CD4-positive, alpha-beta T cell treated with Interleukin-2 at 100 ng/mL for 4 hours (primary cell): ENCODE measurements at places on chromosomes 6 and 20.

DNA sequence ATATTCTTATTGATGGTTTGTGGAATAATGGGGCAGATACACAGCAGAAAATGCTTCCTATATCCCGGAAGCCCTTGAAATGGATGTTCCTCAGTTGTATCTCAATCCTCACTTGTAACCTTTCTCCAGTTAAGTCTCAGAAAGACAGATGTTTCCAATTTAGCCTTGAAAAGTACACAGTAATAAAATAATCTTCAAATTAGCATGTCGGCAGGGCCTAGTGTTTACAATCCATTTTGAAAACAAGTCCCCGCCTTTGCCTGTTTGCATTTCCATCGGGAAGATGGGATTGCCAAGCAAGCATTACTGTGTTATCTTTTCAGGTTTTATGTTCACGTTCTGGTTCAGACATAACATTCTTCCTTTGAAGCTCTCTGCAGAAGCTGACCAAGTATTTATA is 41.5 kb downstream of the SNRNP48 start:
- DNase-seq: no peak

DNA sequence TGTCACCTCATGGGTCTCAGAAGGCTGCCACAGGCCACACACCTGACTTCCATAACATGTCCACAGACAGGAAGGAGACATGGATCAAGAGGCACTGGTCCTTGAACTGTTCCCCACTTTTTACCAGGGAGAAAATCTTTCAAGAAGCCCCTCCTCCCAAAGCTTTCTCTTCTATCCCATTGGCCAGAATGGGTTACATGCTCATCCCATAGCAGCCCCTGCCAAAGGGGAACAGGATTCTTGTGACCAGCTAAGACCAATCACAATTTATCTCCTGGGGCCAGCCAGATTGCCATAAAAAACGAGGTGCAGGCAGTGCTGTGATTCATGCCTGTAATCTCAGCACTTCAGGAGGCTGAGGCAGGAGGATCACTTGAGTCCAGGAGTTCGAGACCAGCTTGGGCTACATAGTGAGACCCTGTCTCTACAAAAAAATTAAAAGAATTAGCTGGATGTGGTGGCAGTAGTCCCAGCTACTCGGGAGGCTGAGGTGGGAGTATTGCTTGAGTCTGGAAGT is 59.4 kb downstream of the TMEM242 start:
- DNase-seq: no peak

DNA sequence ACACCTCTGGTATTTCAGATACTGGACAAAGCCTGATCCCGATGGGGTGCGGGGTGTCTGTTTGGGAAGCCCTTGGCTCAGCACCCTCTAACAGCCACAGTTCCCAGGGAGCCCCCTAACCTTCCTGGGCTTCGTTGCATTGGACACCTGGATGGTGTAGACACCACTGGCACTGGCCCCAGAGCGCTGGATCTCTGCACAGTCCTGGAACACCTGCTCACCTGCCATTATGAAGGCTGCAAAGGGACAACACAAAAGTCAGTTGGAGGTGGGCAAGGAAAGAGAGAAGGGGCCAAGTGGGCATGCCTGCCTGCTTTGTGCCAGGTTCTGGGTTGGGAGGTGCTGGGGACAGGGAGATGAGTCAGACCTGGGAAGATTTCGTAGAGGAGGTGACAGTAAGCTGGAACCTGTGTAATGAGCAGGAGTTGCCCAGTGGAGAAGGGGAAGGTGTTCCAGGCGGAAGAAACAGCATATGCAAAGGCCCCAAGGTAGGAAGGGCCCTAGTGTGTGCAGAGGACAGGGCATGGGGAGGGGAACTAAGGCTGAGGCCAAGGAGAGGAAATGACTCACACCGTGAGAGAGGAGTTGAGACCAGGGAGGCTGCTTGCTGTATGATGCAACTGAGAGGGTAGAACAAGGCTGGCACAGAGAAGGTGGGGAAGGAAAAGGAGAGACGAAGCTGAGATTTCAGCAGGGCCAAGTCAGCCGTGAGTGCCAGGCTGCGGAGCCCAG is 34.9 kb downstream of the ANGPT4 start:
- DNase-seq: peak; percentile 10

DNA sequence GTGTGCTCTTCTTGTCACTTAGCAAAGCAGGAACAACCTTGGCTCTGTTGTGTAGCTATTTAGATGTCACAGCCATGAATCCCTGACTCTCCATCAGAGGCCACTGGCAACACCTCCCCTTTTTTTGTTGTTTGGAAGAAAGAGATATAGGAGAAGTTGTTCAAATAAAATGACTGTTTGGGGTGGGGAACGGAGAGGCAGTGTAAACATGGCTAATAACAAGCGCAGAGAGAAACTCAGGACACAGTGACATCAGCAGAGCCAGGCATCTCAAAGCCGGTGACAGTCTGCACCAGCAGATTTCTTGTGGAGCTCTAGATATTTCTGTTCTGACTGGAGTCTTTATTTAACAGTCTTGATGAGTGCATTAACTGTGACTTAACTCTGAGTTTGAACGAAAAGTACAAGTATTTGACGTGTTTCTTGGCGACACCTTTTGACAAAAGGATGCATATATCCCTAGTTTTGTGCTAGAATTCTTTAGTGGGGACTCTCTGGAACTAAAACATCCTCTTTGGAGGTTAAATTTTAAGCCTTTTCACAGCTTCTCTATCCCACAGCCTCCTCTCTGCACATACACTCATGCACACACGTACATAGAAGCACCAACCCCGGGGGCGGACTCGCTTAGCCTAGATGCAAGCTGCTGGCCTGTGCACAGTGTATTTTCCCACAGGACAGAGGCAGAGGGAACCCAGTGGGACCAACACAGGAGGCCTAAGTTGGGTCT is 53.8 kb downstream of the ADAT2 start:
- no peak for DNase-seq

DNA sequence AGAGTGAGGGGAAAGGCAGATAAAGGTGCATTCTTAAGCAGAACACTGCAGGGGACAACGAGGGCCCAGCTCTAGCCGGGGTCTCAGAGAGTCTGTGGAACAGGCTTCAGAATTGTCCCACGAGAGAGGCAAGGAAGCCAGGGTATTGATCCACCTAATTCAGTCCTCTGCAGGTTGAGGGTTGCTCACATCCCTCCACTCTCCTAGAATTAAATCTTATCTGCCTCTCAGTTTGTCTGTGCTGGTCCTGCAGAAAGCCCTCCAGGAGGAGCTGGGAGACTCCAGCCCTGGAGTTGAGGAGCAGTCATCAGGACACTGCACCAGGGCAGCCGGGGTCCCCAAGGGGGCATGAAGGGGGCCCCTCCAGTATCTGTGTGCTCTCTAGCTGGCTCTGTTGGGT is 39.1 kb downstream of the SLC24A3 start:
- no peak for DNase-seq

DNA sequence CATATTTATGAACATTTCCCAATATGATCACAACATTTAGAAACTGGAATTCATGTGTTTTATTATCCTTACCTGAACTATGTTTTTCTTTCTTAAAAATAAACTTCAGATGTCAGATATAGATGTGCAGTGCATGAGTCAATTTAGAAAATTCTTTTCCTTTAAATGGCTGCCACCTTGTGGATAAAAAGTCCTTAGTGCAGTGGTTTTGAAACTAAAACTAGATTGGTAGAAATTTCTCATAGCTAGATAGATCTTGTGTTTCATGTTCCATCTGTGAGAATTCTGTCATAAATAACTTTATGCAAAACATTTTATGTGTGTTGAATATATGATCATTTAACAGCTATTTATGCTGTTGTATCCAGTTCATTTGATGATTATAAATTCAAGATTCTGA is 134.9 kb downstream of the KLHL32 start:
- peak; percentile 49 for DNase-seq

GRCh38 chr20:26163890-26164289 is 467.2 kb upstream of the ZNF337 start:
- DNase-seq: no peak

GRCh38 chr20:10906834-10907233 is 233.0 kb upstream of the JAG1 start:
- no peak for DNase-seq

GRCh38 chr20:63745961-63746731 is 6.6 kb downstream of the SLC2A4RG start:
- DNase-seq: no peak

GRCh38 chr6:9834233-9834632 is 580.6 kb downstream of the TFAP2A start:
- DNase-seq: no peak

DNA sequence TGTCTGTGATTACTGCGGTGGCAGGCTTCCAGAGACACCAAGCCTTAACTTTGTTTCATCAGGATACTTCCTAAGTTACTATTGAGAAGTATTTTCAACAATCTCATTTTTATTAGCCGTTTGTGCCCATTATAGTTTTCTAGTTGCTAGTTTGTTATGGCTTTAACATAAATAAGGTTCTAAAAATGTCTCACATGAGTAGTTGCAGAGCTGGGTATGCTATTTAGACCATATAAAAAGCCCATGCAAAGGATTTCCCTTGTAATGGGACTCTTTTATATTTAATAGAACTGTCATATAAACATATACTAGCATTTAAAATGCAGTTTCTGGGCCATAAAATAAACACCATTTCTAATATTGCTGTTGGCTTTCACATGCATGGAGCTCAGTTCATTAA is 205.3 kb upstream of the TCF21 start:
- DNase-seq: no peak

GRCh38 chr20:5642155-5642981 is 107.8 kb upstream of the SHLD1 start:
- no peak for DNase-seq

DNA sequence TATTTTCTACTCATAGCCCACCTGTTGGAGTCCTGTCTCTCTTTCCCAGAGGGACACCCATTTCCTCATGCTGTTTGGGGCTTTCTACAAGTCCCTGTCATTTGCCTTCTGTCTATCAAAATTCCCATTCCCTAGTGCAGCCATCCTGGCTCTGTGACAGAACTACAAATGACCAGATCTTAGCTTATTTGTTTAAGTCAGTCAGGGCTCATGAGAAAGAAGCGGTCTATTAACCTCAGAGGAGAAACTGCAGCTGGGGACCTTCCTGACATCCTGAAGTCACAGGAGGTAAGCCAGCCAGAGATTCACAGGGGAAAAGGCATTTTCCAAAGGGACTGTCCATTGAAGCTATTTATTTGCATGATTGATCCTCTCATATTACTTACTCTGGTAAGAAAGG is 1.7 kb upstream of the COL9A1 start:
- DNase-seq: no peak
